D721Med (cell line): ENCODE measurements at places on chromosomes 5 and 9.

- no peak for DNase-seq
Measured at GRCh38 chr5:57306359-57306758, 132.5 kb downstream of the GPBP1 start.

GRCh38 chr5:132225165-132226032 lies 2.3 kb downstream of the P4HA2 start:
- no peak for DNase-seq

DNA sequence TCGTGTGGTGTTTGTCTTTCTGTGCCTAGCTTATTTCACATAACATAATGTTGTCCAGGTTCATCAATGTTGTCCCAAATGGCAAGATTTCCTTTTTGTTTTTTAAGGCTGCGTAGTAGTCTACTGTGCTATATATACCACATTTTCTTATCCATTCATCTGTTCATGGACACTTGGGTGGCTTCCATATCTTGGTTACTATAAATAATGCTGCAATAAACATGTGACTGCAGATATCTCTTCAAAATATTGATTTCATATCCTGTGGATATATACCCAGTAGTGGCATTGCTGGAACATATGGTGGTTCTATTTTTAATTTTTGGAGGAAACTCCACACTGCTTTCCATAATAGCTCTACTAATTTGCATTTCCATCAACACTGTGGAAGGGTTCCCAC lies 25.5 kb upstream of the CCNH start:
- no peak for DNase-seq

DNA sequence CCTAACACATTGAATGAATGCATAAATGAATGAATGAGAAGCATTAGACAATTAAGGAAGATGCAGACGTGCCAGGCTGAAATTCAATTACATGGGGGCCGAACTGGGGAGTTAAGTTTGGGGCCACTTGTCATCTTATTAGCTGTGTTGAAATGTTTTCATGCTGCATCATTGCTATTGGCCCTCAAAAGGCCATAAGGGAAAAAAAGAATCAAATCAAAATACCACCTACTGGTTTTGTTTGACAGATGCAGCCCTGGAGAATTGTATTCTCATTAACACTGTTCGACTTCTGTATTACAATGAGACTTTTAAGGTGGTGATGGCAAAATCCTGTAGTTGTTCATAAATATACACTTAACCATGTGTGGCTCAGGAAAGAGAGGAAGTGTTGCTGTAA lies 38.4 kb downstream of the UBE2QL1 start:
- no peak for DNase-seq

DNA sequence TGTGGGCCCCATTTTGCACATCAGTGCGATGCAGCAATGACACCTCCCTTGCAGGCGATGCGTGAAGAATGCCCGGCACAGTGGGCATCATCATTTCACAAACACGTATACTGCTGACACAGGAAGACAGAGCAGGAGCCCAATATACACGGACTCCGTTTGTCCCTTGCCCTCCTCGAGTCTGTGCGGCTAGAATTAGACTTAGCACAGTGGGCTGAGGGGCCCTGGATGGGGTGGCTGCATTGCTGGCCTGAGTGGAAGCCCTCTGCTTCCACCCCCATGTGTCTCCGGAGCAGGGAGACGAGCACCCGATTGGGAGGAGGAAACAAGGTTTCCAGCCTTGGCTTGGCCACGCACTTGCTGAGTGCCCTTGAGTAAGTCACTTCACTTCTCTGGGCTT lies 40.8 kb downstream of the GSN start:
- DNase-seq, result no peak
